Activated CD4-positive, CD25-positive, alpha-beta regulatory T cell (primary cell): ENCODE measurements at places on chromosomes 6 and 20.

DNA sequence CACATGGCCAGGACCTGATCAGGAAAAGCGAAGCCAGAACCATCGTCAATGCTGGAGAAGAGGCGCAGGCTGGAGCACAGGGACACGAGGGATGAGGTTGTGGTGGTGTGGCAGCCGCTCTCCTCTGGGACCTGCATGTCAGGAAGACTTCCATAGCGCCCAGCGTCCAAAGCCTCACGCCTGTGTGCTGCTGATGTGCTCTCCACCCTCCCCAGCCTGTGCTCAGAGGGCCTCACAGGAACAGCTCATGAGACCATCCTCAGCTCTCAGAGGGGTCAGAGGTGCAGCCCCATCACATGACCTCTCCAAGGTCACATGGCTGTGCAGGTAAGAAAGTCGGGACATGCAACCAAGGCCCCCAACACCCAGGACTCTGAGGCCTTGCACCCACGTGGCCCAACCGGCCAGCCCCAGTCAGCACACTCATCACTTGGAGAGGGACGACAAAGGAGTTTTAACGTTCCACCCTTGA, 84.4 kb downstream of the NINL start:
- no peak for DNase-seq

- DNase-seq: no peak
These were observed 9.1 kb upstream of the ARMC2 start for GRCh38 chr6:108839083-108839642.

DNA sequence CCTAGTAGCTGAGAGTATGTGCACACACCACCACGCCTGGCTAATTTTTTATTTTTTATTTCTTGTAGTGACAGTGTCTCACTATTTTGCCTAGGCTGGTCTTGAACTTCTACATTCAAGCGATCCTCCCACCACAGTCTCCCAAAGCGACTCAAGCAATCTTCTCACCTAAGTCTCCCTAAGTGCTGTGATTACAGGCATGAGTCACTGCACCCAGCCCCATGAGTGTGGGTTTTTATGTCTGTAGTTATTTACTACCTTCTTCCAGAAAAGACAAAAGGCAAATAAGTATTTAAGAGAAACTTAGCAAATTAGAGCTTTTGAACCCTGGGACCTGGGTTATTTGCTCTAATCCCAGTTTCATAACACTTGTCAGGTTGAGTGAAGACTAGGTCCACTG, 92.3 kb upstream of the HCRTR2 start:
- DNase-seq: no peak

GRCh38 chr6:3186974-3187382, 29.6 kb upstream of the TUBB2A start:
- DNase-seq: no peak

DNA sequence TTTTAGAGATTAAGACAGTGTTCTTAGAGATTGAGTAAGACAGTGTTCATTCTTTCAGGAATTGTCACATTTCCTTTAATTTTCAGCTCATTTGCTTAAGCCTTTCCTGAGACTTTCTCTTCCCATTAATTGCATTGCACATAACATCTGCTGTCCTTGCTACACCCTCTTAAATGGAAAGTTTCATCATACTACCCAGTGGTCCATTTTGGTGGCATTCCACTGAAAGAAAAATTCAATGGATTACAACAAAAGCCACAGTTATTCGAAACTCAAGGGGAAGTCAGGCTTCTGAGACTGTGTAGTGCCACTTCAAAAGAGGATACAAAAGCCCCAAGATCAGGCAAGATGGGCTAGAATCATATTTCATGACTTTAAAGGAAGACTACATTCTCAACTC, 64.0 kb downstream of the RSPO3 start:
- DNase-seq: no peak

DNA sequence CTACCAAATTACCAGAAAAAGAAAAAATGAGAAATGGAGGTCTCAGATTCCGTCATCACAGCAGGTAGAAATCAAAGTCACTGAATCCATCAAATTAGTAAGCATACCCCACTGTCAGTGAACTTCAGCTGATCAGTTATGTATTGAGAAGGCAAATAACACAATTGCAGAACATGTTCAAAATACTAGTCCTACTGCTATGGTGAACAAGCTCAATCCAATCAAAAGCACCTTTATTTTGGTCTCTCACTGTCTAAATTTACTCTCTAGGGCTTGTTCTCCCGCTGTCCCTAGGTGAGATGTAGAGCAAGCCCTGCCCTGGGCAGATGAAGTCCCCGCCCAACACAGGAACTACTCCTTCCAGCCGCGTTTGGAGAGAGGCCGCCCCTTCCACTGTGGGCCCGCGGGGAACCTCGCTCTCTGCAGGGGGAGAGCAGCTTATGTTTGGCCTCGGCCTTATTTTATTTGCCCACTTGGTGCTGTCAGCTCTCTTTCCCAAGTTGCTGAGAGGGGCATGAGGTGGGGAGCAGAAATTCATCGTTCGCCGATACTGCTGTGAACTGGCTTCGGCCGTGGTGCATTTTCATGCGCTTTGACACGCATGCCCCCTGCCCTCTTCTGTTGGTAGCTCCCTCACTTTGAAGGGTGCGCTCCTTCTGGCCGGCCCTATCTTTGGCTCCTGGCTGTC, 14.3 kb upstream of the MAP1LC3A start:
- DNase-seq: no peak

GRCh38 chr6:168086616-168087015, 7.6 kb upstream of the FRMD1 start:
- no peak for DNase-seq

DNA sequence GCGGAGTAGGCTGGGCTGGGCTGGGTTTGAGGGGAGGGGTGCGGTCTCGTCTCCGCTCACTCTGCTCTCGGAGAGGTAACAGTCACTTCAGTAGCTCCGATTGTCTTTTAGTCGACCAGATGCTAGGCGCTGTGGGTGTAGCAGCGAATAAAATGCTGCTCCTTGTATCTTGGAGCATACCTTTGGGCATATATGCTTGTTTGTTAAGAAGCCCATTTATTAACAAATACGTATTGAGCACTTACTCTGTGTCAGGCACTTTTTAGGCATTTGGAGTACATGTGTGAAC, 545 bp downstream of the ACTR5 start:
- no peak for DNase-seq

DNA sequence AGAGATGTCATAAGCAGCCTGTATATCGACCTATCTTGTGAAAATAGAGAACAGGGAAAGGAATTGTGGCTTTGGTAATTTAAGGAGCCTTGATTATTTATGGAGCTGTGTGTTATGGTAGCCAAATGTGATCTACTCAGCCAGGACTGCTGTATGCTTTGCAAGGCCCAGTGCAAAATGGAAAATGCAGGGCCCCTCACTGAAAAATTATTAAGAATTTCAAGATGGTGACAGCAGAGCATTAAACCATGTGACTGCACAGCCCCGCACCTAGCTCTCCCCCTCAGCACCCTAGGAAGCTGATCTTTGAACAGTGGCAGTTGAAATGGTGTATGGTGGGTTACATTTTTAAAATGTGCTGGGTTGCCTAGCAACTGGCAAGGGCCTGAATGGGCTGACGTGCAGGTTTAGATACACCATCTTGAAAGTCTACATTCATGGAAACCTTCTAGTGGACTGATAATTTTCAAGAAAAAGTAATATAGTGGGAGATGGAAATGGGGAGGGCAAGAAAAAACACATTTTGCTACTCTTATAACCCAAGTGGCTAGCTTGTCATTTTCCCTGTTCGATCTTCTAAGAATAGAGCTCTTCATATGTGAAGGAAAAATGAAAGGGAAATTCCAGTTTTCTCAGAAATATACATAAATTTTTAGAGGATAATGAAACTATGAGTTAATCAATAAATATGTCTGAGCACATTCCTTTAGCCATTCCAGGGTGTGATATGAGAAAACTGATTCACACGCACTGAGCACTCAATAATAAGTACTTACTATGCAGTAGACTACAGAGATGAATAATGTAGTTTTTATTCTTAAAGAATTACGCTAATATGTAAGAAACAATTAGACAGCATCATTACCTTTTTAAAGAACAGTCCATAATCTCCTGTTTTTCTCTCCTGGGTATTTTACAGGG, 208.0 kb downstream of the ARHGAP18 start:
- no peak for DNase-seq

DNA sequence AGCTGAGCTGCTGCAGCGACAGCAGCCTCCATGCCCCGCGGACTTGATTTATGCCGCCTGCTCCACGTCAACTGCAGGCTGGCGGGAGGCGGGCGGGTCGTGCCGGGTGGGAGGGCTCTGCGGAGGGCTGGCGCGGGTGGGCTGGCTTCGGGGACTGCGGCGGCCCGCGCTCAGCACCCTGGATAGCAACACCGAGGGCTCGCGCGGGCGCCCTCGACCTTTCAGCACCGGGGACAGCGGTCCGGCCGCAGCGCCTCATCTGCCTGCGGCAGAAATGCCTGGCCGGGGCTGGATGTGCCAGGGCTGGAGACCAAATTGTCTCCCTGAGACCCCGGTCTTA, 792 bp downstream of the SNAP25 start:
- peak; percentile 9 for DNase-seq
